ENCODE measurements at places on chromosomes 3 and 15.

GRCh38 chr3:11661052-11661656 lies 17.4 kb upstream of the VGLL4 start:
- DNase-seq, result no peak

DNA sequence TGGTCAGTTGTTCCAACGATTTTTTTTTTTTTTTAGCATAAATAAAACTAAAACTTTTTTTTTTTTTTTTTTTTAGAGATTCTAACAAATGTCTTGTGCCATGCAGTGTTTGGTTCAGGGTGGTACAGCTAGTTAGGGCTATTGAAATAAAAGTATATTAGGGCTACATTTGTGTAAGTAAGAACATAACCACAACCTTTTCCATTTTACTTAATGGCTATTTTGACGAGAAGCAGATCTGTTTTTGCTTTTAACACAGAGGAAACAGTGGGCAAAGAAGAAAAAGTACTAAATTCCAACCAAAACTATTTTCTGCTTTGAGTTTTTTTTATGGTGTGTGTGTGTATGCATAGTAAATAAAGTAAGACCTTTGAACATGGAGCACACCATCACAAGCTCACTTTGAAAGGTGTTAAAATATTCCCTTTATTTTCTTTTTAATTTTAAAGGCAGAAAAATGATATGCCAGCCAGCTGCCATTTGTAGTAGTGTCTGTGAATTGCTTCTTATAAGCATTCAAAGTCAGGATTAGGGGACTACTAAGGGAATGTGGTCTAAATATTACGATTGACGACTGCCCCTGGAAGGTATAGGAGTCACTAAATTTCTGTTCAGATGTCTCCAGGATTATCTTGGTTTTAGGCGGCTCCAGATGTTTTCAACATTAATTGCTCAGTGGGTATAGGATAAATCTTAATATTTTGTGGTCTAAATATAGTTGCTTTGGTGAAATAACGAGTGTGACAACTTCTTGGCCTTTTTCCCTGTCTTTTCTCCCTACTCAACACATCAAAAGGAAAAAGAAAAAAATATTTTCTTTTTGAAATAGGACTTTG lies 3.1 kb downstream of the RARB start:
- DNase-seq, result no peak

DNA sequence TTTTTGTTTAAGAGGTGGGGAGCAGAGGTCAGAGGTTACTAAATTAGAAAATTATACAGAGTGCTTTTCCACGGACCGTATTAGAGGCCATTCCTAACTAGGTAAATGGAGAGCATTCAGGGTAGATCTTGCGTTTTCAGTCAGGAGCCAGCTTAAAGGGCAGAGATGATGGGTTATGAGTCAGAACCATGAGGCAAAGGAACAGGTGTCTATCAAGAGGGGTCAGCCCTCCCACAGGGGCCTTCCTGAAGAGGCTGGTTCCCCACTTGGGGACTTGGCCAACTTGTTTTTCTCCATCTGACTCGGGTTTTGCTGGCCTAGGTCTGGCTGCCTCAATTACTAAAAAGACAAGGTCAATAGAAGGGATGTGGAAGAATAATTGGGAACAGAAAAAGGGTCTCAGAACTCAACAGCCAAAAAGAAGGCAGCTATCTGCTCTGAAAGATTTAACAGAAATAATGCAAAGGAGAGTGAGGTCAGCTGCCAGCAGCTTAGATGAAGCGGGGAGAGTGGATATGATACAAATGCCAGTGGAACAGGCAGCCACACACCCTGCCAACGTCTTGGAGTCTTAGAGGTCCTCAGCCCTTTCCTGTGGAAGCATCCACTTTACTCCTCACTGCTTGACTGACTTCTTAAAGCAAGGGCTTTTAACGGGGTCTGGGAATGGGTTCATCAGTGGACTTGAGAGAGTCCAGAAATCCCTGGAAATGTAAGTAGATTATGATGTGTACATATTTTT lies 17.6 kb downstream of the MTMR14 start:
- no peak for DNase-seq

DNA sequence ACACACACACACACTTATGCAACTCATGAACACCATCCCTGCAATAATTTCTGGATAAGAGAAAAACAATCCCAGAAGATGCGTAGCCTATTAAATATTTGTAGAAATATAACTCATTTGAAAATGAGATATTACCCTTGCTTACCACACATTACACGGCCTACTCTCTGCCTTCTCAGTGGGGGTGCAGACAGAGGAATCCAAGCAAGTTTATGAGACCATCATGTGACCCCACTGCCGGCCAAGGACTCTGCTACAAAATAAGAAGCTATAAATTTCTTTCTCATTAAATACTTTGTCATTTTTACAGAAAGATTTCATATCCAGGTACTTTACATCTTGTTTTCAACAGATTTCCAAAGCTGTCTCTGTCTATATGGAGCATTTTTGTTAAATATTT lies 286.3 kb downstream of the ZNF385D start:
- DNase-seq, result no peak

DNA sequence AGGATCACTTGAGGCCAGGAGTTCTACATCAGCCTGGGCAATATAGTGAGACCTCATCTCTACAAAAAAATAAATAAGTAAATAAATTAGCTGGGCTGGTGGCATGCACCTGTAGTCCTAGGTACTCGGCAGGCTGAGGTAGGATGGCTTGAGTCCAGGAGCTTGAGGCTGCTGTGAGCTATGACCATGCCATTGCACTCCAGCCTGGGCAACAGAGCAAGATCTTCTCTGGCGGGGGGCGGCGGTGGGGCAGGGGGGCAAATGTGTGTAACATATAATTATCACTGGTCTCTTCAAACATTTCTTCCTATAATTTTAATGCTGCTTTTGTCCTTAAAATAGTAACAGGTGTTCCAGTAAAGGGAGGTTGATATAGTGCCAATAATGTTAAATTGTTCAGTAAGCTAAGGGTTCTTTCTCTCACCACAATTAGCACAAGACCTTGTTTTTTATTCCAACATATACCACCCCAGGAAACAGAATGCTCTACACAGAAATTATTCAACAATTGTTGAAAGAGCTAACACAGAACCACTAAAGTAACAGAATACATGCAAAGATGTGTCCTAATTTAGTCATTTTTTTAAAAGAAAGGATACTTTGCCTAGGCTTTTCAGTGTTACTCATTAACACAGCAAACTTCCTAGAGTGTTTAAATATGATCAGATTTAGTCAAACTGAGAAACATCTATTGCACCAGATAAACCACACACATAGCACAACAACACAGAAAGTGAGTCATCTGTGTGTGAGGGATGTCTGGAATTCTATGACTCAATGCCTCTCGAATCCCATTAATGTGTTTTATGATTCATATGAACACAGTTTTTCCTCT lies 29.1 kb downstream of the ANKRD28 start:
- no peak for DNase-seq

- no peak for DNase-seq
Observed at GRCh38 chr15:70156671-70157271, 59.1 kb upstream of the TLE3 start.

DNA sequence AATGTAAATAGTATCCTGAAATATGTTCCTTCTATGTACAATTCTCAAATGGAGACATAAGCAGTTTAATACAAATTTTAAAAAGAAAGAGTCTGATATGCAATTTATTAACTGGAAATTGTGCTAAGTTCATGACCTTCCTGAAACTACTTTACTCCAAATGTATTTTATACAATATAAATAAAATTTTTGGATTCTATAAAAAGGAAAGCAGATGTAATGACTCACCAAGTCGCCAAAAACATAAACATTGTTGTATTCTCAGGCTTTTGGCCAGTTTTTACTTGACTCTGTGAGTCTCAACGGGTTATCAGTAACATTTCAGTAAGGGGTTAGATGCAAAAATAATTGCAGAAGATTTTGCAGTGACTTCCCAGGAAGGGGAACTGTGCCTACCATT lies 948.2 kb downstream of the EPHA3 start:
- no peak for DNase-seq

DNA sequence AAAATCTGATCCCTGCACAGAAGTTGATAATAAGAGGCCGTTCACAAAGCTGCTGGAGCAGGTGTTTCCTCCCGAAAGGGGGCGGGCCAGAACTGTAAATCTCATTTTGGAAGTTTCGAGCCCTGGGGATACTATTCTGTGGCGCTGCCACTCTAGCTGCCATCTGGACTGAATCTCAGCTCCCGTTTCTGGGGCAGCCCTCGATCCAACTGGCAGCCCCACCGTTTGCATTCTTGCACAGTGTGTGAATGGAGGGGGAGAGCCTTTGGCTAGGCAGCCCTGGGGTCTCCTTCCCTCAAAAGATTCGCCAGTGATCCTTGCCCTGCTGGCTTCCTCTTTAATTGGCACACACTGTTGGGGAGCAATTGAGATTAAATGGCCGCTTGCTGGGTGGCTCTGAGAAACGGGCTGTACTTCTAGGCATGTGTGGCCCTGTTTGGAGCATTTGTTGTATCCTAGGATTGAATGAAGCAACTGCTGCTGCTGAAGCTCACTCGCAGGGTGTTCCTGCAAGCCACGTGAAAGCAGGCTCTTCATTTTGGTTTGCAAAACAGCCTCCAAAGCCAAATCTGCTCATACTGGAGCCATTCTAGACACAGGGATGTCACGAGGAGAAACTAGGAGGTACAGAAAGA lies 57.2 kb upstream of the TOPAZ1 start:
- DNase-seq, result no peak

DNA sequence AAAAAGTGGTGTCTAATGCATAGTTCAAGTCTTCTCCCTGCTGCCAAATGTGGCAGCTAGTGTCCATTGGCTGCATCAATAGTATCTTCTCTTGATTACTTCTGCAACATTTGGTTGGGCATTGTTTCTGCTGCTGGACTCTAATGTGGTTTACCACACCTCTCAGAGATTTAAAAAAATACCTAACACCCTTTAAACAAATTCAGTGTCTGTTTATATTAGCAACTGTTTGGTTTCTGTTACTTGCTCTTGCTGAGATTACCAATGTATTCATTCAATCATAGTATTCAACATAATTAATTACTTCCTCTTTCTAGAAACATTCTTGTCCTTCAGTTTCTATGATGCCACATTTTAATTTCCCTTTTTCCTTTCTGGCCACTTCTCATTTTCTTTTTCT lies 20.3 kb upstream of the NECTIN3 start:
- DNase-seq, result no peak

DNA sequence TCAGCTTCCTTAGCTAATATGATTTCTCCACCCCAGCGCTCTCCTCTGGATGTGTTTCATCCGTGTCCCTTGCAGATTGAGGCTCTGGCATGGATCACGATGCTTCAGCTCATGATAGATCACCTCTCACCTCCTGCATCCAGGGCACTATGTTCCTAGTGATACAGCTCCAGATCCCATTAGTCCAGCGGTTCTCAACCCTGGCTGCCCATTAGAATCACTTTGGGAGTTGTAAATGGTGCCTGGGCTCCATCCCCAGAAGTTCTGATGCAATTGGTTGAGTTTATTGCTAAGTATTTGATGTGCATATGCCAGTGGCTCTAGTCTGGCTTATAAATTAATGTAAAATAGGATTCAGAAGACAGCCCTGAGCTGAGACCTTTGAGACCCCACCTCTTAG lies 34.5 kb downstream of the INSYN1 start:
- DNase-seq, result no peak

- no peak for DNase-seq
Observed at GRCh38 chr3:150681057-150681456, 22.7 kb downstream of the ERICH6 start.

- DNase-seq, result no peak
Observed at GRCh38 chr3:160806094-160806493, 50.1 kb downstream of the PPM1L start.

GRCh38 chr3:167054926-167055325 lies 325.2 kb downstream of the ZBBX start:
- DNase-seq, result no peak

- no peak for DNase-seq
Observed at GRCh38 chr3:104436506-104436905, 930.2 kb upstream of the ALCAM start.

- DNase-seq, result no peak
Observed at GRCh38 chr3:127585813-127586413, 4.6 kb downstream of the TPRA1 start.

GRCh38 chr15:81293728-81294515 lies 30.0 kb downstream of the STARD5 start:
- DNase-seq, result peak; percentile 70

DNA sequence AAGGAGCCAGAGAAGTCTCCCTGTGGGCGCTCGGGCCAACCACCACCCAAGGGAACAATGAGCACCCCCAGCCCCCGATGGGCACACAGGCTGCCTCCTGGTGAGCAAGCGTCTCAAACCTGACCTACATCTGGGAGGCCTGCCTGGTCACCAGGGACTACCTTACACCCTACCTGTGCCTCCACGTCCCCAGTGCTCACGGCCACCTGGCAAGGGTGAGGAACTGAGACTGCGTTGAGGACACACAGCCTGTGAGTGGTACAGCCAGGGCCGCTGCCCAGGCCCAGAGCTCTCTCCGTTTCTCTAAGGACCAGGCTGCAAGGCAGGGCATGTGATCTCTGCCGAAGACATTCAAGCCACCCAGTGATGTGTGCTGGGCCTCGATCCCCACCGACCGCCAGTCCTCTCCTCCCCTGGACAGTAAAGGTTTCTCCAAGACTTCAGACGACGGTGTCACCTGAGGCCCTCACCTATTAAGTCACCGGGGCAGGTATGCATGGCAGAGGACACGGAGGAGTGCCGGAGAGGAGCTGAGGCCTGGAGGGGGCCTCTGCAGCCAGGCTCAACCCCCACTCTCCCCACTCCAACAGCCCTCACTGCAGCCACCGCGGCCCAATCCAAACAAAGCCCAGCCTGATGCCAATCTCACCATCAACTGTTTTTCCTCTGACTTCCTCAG lies 2.8 kb downstream of the GOLGA8A start:
- DNase-seq, result no peak

Measured in activated T-cell treated with anti-CD3 and anti-CD28 coated beads, Interleukin-2, amount 50 U/mL, for 1 hour (primary cell).